Activated T-helper 2 cell treated with anti-CD3 and anti-CD28 coated beads, Interferon-gamma antibody, Interleukin-2, Interleukin-4, amounts not matched to agents 10 μg/mL and 5 μg/mL and 100 μg/mL, durations not matched to agents 14 hours and 24 hours and 36 hours (primary cell): ENCODE measurements at places on chromosomes 13 and 19.

- no peak for DNase-seq
Observed at GRCh38 chr13:42812316-42812715, 30.9 kb downstream of the FAM216B start.

DNA sequence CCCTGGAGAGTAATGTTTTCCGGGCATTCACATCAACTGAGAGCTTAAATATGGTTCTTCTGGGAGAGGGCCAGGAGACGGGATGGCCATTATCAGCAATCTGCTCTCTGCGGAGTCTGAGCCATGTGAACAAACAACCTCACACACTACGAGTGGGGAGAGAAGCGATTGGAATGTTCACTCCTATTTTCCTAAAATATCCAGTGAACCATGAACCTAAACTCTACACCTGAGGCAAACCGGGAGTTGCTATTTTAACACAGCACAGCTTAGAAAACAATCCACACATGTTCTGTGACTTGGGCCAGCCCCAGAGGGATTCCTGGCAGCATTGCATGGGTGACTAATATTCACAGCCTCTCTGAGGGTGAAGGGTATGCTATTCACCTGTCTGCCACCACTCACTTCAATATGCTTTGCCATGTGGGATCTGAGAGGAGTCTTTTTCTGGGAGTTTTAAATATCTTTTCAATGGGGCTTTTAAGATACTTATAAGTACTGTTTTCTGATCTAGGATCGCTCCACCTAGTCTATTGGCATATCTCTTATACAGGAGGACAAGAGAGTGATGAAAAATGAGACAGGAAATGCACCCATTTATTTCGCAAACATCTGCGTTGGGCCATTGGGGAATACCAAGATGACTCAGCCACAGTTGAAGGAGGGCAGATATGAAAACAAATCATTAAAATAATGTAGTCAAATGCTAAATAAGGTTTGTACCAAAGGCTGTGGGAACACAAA lies 72.6 kb upstream of the SERP2 start:
- no peak for DNase-seq

GRCh38 chr19:1235625-1236538 lies 1.9 kb downstream of the CBARP start:
- DNase-seq: no peak

DNA sequence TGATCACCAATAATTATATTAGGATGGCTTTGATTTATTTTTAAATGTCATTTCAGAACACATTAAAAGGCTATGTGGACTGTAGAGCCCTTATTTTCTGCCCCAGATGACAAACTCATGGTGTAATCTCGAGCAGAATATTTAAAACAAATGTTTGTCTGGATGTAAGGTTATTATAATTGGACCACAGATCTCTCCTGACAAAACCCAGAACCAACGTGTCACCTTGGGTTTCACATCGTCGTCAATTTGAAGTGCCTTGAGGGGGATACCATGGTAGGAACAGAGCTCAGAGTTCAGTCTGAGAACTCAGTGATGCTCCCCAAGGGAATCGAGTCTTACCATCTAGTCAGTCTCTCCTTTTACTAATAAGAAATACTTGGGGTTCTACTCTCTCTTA lies 2.8 kb downstream of the SACS start:
- no peak for DNase-seq

DNA sequence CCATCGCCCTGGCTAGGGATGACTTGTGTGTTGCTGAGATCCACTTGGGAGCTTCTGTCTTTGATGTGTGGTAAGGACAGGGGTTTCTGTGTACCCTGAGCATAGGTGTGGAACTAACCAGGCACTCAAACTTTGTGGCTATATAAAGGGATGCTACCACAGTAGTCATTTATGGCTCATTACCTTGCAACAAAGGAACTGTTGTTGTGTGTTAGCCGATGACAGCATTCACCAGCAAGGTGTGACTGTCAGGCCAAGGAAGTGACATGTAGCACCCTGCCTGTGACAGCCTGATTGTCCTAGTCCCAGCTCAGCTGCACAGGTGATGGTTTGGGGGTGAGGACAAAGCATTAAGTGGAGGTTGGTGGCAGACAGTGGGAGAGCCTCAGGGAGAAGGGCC lies 73.6 kb downstream of the COG3 start:
- DNase-seq: no peak

DNA sequence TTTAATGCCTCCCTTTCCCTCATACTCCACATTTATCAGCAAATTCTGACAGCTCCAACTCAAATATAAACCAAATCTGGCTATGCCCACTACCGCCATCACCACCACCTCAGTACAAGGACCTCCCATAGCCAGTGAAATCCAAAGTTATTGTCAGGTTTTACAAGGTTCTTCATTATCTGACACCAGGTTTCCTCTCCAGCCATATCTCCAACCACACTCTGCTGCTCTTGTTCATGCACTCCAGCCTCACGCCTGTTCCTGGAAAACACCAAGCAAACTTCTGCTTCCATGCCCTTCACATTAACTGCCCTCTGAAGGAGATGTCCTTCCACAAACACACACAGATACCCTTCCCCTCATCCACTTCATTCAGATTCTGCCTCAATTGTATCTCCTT lies 102.2 kb upstream of the MIR17HG start:
- DNase-seq: no peak

GRCh38 chr13:77514336-77514726 lies 21.2 kb upstream of the SCEL start:
- no peak for DNase-seq
